ENCODE measurements at places on chromosomes 6 and 20.
A peak's percentile ranks its signal among the peaks of the same experiment; 100 is the strongest.

- no peak overlapping the region for H3K4me3 ChIP-seq
- H3K36me3 ChIP-seq: no peaks in the 10 kb centered on the region
- no peaks in the 10 kb centered on the region for H3K27me3 ChIP-seq
- H3K4me1 ChIP-seq: no peaks in the 10 kb centered on the region
- no peak for DNase-seq
- no peak overlapping the region for H3K27ac ChIP-seq
Measured at GRCh38 chr6:20711518-20711917, 177.3 kb downstream of the CDKAL1 start.

GRCh38 chr20:2331901-2332565 is 36.2 kb downstream of the TGM3 start:
- DNase-seq: no peak
- H3K27me3 ChIP-seq: no peaks in the 10 kb centered on the region
- no peaks in the 10 kb centered on the region for H3K36me3 ChIP-seq
- peaks cover 8% of the 10 kb centered on the region for H3K4me1 ChIP-seq

GRCh38 chr20:25707695-25708094 is 11.0 kb upstream of the ZNF337 start:
- H3K27ac ChIP-seq: no peak overlapping the region
- H3K4me3 ChIP-seq: no peak overlapping the region
- no peak for DNase-seq
- H3K36me3 ChIP-seq: no peaks in the 10 kb centered on the region
- no peaks in the 10 kb centered on the region for H3K4me1 ChIP-seq

DNA sequence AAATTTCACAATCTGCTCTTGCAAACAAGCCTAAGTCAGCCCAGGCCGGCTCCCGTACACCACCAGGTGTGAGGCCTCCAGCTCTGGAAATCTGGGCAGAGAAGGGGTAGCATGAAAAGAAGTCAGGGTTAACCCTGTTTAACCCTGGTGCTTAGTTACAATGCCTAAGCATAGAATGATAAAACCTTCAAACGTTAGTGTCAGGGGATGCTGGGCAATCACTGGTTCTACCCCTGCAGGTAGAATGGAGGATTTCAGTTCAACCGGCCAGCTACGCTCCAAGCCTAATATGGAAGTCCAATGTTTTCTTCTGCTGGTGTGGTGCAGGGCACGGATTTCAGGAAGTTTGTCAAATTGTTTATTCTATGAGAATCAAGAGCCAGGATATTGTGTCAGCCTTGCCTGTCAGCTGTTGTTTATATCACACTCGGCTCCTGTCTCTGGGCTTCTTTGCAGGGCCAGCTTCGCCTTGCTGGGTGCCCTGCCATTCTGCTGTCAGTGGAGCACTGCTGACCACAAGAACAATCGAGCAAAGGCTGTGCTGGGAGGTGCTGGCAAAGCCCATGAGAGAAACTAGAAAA is 20.2 kb upstream of the CD93 start:
- no peak overlapping the region for H3K27ac ChIP-seq
- no peak for DNase-seq
- no peaks in the 10 kb centered on the region for H3K4me1 ChIP-seq
- no peaks in the 10 kb centered on the region for H3K27me3 ChIP-seq

DNA sequence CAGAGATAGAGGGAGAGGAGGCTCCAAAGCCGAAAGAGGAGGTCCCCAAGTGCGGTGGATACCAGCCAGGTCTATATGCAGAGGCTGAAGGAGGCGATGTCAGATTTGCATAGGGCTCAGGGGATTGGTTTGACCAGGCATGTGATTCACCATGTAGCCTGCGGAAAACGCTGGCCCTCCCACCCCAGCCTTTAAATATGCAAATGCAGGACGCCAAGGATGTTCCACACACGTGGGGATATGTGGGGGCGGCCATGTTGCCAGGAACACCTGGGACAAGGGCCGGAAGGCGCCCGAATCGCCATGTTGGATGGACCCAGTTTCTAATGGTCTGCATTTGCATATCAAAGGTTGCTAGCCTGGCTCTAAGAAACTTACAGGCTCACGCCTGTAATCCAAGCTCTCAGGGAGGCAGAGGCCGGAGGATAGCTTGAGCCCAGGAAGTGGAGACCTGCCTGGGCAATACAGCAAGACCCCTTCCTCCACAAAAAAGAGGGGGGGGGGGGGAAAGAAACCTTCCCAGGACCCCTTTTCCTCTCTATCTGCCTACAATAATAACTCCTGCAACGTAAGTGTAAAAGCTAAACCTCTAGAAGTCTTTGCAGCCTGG is 110.5 kb downstream of the TULP4 start:
- no peak overlapping the region for H3K27ac ChIP-seq
- H3K4me1 ChIP-seq: peaks cover 4% of the 10 kb centered on the region
- no peak overlapping the region for H3K4me3 ChIP-seq
- DNase-seq: no peak
- no peaks in the 10 kb centered on the region for H3K36me3 ChIP-seq

GRCh38 chr20:44584162-44584561 is 1.8 kb downstream of the PKIG start:
- no peaks in the 10 kb centered on the region for H3K36me3 ChIP-seq
- no peaks in the 10 kb centered on the region for H3K27me3 ChIP-seq
- no peak overlapping the region for H3K4me3 ChIP-seq
- H3K27ac ChIP-seq: no peak overlapping the region
- no peak for DNase-seq

DNA sequence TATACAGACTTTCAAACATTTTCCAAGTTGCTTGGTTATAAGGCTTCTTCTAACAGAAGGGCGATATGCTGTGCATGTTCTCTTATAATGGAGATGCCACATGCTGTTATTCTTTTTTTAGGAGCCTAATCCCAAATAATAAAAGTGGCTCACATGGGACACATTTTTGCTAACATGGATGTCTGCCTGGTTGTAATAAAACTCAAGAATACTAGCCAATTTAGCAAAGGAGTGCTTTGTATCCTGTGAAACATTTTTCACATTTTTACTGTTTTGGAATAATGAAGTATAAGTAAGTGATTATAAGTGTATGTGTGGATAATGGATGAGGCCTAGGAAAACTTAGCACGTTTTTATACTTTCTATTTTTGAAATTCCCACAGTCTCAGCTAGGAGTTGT is 312.2 kb downstream of the LAMA2 start:
- H3K36me3 ChIP-seq: no peaks in the 10 kb centered on the region
- no peaks in the 10 kb centered on the region for H3K27me3 ChIP-seq
- no peak for DNase-seq
- H3K4me1 ChIP-seq: no peaks in the 10 kb centered on the region
- no peak overlapping the region for H3K4me3 ChIP-seq

DNA sequence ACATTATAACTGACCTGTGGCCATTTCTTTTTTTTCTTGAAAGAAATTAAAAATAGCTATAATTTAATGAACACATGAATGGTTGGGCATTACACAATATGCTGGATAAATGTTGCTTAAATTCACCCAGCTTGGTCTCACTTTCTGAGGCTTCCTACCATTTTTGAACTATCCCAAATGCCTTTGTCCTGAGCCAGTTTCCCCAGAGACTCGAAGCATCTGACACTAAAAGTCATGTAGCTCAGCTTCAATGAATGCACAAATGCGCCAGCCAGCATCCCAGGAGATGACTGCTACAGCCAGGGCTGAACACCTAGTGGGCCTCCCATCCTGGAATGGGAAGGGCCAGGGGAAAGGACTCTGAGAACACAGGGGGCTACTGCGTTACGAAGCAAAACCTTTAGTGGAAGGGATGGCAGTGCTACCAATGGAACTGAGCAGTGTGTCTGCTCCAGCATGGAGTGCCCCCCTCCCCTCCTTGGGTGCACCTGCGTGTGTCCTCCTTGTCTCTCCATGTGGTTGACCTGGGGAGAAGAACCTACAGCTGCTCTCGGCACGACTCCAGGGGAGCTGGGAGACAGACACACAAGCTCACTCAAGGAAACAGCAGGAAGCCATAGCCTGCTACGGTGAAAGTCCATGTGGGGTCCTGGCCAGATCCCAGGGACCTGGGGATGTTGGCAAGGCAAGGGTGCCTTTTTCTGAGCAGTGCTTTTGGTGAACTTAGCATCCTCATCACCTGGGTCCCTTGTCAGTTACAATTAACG is 60.9 kb downstream of the IRF4 start:
- peaks cover 15% of the 10 kb centered on the region for H3K4me1 ChIP-seq
- no peaks in the 10 kb centered on the region for H3K27me3 ChIP-seq
- H3K36me3 ChIP-seq: no peaks in the 10 kb centered on the region

DNA sequence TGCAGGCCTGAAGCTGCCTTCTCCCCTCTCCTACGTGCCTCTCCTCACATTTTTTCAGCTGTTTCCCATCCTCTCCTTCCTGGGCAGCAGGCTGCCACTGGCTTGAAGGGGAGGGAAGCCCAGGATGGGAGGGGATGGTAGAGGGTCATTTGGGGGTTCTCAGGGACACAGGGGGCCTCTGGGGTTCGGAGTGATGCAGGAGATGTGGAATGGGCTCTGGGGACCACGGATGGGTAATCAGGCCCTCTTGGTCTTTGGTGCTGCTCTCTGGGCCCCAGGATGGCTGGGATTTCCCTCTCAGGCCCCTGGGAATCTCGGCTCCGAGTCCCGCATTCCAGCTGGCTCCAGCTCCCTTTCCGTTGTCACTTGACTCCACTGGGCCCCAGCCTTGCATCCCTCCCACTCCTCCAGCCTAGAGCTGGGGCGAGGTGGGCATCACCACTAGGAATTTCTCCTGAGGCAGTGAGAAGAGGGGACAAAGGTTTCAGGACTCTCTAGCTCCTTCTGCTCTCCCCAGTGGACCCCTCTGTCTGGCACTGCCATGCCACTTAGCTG is 2.0 kb upstream of the DDR1 start:
- no peak for DNase-seq
- no peaks in the 10 kb centered on the region for H3K36me3 ChIP-seq
- H3K4me3 ChIP-seq: peak overlapping the region; percentile 51
- peak overlapping the region; percentile 94 for H3K27ac ChIP-seq

Data from spinal cord (tissue), 10 donors.